ENCODE measurements at places on chromosomes 3 and 15.

- DNase-seq: no peak
These were observed at the start of gene SLC51A for GRCh38 chr3:196216089-196216564. SLC51A (plus strand) TSS chr3:196216534; CDS start chr3:196216713, 179 bp downstream.

GRCh38 chr15:68354923-68355322 is 77.0 kb downstream of the ITGA11 start:
- DNase-seq: peak; percentile 32

GRCh38 chr3:152376351-152377183 is 107.8 kb downstream of the MBNL1 start:
- DNase-seq: no peak

GRCh38 chr3:37535526-37536432 is 325.9 kb upstream of the CTDSPL start:
- DNase-seq: no peak

GRCh38 chr3:197828-198491 is 1.4 kb downstream of the CHL1 start:
- DNase-seq: no peak

GRCh38 chr15:52378746-52379394 is 83.3 kb upstream of the MYO5C start:
- DNase-seq: peak; percentile 78

- DNase-seq: no peak
These were observed 59.0 kb downstream of the CYP19A1 start for GRCh38 chr15:51279391-51279790.

DNA sequence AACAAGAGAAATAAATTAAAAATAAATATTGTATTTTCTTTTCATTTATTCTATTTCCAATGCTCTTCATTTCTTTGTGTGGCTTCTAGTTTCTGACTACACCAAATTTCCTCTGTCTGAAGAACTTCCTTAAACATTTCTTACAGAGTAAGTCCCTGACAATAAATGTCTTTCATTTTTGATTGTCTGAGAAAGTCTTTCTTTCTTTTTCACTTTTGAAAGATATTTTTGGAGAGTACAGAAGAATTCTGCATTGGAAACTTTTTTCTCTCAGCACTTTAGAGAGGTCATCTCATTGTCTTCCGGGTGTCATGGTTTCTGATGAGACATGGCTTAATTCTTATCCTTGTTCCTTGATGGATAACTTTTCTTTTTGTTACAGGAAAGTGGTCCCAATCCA is 119.6 kb downstream of the MOBP start:
- DNase-seq: no peak

DNA sequence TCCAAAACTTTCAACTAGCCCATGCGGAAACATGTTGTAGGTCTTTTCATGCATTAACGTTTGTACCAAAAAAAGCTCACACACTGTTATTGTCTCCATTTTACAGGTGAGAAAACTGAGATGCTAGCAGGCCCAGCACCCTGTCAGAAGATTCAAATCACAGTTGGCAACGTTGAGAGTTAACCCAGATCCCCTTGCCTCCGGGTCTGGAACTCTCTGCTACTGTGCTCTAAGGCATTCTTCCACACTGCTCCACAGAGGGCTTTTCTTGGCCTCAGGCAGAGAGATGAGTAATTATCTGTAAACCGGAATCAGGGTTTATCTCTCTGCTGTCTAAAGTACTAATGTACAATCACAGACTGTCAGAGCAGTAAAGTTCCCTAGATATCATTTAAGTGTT is 186.0 kb upstream of the LPP start:
- DNase-seq: no peak

GRCh38 chr3:27728195-27729087 is 6.3 kb upstream of the EOMES start:
- peak; percentile 24 for DNase-seq

GRCh38 chr3:190545191-190545590 is 31.3 kb downstream of the IL1RAP start:
- DNase-seq: no peak

DNA sequence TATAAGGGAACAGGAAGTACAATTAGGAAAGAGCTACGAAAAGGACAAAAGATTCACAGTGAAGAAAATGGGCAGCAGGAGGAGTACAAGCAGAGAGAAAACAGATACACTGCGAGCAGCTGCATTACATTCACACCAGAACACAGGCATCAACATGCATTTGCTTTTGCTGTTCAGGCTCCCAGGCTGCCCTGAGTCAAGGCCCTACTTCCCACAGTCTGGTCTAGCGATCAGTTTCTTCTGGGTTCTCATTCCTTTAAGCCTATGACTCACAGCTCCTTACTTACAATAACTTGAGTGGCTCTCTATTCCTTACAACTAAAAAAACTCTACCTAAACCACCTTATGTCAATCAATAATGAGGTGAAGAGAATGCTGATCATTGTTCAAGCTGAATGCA is 24.5 kb upstream of the ZNF445 start:
- no peak for DNase-seq

DNA sequence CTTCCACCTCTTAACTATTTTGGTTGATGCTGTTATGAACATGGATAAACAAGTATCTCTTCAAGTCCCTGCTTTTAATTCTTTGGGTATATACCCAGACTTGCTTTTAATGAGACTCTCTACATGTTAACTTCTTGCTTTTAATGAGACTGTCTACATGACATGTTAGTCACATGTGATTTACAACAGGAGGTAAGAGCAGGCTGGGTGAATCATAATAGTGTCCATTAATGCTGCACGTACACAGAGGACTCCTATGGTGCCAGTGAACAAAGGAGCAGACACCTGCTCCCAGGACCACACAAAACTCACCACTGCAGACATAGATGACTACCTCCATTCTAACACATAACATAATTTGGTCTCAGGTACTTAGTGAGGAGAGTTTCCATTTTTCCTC is 273.4 kb upstream of the NSMCE3 start:
- no peak for DNase-seq

DNA sequence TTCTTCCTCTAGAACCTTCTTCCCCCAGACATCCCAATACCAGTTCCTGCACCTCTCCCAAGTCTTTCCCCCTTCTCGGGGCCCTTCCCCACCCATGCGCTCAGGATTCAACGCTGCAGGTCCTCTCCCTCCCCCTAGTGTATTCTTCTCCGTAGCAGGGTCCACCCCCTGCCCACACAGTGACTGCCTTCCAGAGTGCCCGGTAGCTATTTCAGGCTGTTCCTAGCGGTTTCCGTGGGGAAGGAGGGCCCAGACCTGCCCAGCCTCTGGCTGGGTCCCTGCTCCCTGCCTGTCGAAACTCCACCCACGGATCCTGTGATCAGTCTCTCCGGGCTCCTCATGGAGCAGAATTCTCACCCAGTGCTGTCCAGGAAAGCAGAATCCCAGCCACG is 45.2 kb upstream of the SEC61A1 start:
- DNase-seq: no peak

DNA sequence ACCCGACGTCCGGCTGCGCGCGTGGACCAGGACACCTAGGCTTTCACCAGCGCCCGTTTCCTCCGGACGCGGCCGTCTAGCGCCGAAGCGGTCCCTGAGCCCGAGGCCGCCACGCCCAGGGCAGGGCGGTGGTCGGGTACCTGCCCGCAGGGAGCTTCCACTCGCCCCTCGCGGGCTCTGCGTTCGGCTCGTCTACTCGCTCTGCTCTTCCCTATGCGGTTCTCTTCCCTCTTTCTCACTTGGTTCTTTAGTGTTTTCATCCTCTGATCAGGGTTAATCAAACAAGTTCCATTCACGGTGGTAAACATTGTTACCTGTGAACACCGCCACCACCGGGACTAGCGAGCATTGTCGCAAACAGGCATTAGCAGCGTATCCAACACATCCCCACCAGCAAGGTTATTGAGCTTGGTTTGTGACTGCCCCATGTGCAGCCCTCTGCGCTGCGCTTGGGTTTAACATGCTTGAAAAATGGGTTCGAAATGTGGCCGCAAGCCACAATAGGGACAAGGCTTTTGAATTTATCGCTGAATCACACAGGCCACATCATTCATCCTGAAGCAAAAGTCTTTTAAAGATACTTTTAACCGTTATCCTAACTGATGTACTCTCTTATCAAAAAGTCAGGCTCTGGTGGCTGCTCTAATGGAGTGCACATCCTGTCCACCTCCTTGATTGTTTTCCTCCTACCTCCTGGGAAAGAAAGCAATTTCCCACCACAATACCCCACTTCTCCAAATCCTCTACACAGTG is 843 bp upstream of the CD47 start:
- no peak for DNase-seq

DNA sequence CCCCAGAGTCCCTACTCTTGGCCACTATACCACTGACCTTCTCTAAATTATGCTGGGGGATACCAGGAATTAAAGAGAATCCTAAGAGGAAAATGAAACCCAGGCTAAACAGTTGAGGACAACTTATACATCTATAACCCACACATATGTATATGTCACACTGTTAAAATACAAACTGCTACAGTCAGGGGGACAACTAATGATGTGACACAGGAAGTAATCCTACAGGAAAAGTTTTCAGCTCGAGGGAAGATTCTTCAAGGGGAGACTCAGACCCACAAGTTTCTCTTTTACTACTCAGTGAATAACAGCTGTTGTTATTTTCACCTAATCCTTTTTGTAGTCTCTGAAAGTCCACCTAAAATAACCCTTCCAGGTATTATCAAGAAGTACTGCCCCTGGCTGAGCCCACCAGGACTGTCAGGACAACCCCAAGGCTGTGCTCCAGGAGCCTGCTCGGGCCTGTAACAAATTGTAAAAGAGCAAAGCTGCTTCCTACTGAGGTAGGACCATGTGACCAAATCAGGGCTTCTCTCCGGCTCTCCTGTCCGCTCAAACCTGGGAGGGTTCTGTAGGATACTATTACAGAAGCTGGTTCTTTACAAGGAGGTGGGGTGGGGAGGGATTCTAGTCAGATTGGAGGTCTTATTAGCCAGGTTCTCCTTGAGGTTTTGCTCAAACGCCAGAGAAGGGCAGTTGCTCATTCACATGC is 91.6 kb downstream of the SRGAP3 start:
- no peak for DNase-seq

DNA sequence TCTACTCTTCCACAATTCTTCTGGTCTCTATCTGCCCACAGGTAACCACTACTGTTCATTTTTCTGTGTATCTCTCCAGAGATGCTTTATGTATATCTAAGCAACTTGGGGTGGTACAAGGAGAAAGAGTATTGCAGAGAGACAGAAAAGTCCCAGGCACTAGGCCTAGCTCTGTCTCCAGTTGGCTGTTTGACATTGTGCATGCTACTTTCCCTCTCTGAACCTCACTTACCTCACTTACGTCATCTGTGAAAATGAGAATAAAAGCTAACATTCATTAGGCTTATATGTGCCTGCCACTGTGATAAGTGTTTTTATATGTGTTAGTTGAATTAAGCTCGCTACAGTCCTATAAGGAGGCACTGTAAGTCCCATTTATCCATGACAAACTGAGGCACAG is 76.7 kb upstream of the RNU6-1 start:
- DNase-seq: no peak

DNA sequence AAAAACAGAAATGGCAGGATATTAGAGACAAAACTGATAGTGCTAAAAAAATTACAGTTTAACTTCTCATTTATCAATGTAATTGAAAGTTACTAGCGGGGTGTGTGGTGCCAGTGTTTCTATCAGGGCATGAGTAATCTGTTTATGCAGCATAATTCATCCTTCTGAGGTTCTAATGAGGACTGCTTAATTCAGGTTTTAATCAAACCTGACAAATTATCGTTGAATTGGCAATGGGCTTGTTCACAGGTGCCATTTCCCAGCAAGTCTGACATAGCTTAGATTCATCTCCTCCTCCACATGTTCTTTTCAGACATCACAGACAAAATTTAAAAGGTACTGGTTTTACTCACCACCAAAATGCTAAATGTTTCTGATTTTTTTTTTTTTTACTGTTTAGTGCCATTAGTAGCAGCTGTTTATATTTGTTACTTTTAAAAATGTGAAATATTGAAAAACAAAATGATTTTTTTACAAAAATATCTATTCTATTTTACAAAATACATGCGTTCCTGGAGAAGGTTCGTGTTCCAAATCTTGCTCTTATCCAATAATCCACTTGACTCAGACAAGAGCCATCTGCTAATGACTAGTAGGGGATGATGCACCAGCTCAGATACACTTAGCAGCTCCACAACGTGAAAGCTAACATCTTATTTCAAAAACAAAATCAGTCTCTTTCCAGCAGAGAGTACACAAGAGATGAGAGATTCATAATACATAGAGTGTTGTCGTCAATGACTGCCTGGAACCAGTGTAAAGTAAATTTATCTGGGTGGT is 447.7 kb upstream of the DPPA4 start:
- no peak for DNase-seq

DNA sequence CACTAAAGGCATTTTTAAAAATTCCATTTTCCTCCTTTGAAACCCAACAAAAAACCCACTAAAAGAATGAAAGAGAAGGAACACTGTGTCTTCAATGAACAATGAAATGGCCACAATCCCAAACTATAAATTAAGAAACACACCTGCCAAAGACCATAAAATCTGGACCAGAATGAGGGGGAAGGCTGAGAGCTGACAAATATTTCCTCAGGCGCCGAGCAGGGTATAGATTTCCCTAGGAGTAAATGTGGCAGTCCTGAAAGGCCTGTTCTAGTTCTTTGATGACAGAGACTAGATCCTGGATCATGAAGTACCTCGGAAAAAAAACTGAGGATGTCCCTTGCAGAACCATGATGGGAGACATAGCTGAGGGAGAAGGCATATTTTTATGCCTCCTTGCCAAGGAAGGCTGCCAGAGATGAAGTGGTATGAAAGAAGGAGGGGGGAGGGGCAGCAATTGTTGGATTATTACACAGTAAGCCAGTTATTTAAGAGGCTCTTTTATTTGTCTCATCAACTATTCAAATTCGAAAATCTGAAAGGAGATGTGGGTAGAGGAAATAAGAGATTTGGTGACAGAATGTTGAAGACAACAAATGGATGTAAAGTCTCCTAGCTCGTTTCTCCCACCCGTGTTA is 275.3 kb upstream of the GOLGA6L4 start:
- no peak for DNase-seq

DNA sequence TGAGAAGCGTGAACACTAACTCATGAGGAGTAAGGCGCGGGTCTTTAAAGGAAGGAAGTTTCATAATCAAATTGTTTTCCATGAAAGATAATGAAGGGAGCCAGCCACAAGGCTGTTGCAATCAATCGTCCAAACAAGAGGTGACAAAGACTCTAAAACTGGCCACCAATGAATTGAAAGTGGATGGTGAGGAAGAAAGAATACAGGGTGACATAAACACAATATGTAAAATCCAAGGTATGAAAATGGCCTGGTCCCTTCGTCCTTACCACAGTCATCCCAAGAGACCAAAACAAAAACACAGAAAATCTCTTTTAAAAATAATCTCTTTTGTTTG is 12.0 kb downstream of the CD86 start:
- no peak for DNase-seq

DNA sequence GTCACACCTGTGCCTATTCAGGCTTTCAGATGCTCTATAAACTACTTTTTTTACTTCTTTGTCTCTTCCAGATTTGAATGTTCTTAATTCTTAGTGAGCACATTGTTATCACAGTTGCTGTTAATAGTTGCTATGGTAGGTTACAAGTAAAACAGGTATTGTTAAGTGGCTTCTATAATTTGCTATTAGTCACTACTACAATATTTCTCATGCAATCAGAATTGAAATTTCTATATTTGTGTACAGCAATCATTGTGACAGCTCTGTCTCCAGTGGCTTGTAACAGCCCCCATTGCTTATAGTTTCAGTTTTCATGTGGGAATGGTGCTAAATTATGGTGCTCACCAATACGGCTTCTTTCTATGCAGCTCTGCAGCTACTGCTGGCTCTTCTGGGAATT is 318.4 kb upstream of the GOLIM4 start:
- DNase-seq: no peak
